Mucosa of gallbladder (tissue), 1 donor: ENCODE measurements at places on chromosomes 1 and 21.

GRCh38 chr1:242139986-242140385 lies 141.1 kb upstream of the MAP1LC3C start:
- DNase-seq, result no peak

GRCh38 chr1:152886085-152886484 lies 8.0 kb downstream of the SMCP start:
- no peak for DNase-seq

DNA sequence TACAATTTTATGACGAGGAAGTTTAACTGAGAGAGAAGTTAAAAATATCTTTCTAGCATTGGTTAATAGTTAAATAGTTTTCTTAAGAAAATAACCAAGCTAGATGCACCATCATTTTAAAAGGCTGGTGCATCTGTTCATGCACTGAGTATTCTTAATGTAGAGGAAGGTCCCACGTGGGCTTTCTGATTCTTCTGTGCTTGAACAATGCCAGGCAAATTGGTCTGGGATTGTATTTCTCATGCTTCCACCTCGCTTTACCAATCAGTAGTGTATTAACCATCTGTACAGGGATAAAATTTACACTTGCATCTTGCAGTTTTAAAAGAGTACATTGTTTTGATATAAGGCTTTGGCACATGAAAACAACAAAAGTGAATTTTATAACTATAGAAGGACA lies 47.4 kb upstream of the MTF2 start:
- DNase-seq, result no peak

GRCh38 chr1:204345438-204345841 lies 14.3 kb downstream of the PLEKHA6 start:
- no peak for DNase-seq

- no peak for DNase-seq
Measured at GRCh38 chr1:14065486-14065885, 365.5 kb downstream of the PRDM2 start.

DNA sequence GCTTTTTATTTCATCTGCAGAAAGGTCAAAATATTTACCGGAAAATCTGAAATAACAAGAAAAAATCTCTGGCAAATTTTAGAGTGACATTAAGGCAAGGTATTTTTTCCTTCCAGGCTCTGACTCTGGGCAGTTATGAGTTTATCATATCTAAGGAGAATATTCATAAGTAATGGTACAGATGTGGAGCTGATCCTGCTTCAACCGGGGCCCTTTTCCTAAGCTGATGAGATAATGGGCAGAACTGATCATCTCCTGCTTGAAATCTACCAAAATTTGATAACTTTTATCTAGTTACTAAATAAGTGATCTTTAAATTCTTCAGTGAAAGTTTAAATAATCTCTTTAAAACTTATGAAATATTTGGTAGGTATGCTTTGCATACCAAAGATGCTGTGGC lies 211.6 kb downstream of the COL11A1 start:
- DNase-seq, result no peak

- DNase-seq, result peak; percentile 41
Measured at GRCh38 chr21:45471525-45472221, 66.7 kb downstream of the COL18A1 start.

- DNase-seq, result no peak
Measured at GRCh38 chr1:64046891-64047290, 156.5 kb upstream of the UBE2U start.

DNA sequence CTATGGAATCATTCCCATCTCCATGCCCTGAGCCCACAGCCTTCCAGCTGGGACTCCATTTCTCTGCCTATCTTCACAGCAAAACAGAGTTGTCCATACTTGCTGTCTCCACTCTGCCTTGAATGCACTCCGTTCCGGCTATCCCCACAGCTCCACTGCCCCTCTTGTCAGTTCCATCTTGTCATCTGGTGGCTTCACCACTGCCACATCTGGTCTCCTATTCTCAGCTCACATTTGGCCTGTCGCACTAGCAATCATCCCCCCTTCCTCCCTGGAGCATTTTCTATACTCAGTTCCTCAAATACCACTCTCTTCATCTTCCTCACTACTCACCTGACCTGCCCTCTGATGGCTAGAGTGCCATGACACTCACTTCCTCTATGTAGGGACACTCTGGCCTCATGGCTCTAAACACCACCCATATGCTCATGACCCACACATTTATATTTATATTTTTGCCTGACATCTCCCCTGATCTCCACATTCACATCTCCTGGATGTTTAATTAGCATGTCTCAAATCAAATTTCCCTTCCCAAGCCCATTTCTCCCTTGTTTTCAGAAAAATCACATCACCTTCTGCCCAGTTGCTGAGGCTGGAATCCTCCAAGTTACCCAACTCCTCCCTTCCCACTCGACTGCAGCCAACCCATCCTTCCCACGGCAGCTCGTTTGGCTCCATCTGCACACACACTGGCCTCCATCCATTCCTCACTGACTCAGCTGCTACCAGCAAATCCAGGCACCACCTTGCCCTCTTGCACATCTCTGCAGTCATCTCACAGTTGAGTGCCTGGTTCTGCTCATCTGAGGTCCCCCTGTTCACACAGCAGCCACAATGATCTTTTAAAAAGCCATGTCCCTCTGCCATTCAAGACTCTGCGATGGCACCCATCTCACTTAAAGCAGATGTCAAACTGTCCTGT lies 6.1 kb downstream of the ZNF692 start:
- DNase-seq, result no peak

DNA sequence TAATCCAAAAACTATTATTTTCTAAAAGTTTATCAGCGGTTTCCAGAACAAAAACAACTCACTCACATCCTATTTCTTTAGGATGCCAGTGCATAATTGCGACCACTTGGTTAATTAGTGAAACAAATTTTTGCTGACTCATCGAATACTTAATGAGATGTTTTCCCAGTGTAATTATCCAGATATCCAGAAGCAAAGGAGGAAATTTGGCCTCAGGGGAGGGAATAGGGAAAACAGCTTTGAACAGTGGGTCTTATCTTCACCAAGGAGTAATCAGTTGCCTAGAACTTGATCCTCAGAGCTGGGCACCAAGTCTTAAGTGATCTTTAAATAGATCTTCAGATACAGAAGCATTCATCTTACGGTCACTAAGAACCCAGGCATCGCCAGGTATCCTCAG lies 24.3 kb downstream of the STYXL2 start:
- no peak for DNase-seq

DNA sequence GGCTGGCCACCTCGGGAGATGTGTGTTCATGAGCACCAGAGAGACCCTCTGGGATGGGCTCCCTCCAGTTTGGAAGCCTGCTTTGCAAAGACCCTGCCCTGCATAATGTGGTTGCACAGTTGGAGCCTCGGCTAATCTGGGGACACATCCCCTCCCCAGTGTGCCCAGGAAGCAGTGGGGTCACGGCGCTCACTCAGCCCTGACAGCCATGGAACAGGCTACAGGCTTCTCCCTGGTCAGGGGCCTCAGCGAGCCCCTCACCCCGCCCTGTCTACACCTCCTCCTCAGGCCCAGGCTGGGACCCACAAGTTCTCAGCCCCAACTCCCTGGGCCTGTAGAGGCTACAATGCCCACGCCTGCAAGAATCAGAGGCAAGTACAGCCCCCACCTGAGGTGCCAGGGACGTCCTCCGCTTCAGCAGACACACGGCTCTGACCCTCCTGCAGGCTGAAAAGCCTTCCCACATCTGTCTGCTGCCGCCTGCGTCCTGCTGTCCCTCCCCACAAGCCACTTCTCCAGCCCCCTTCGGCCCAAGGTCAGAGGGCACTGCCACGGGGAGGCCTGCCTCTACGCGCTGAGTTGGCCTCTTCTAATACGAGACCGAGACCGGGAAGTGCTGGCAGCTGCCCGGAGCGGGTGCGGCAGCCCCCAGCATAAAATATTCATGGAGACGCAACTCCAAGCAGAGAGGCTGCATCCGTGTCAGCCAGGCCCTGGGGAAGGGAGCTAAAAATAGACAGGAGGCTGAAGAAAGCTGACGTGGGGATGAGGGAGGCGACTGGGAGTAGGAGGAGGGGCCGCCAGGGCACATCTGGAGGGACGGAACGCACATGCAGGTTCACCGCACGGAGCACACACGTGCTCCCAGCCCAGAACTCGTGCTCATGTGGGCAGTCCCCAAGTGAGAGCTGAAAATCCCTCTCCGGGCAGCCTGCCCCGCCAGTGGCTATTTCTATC lies 15.2 kb upstream of the GPR153 start:
- peak; percentile 43 for DNase-seq

DNA sequence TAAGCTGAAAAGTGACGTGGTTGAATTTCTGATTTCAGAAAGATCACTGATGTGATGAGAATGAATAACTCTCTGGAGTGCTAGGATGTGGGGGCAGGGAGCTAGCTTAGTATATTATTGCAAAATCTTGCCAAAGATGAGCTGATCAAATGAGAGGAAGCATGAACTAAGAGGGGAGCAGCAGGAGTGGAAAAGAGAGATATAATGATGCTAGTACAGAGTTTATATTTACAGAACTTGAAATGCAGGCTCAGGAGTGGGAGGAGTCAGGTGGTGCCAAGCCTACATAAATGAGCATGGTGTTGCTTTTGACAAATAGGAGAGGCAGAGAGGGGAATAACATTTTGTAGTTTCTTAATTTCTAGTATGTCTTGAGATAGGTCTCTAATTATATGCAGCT lies 38.1 kb upstream of the NBL1 start:
- no peak for DNase-seq

DNA sequence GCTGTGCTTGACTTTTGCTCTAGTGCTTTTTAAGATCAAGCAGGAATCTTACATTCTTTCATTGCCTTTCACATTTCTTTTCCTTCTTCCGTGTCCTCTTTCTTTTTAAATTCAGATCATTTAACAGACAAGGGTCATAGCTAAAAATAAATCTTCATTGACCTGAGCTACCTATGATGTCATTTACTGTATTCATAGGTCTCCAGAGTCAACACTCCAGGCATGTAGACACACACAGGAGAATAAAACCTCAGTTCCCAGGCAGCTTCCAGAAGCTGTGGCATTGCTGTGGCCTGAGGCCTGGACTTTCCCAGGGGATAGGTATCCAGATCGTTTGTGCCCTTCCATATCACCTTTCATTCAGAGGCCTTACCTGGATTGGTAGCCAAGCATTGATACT lies 38.5 kb upstream of the ENAH start:
- DNase-seq, result no peak
